ENCODE measurements at places on chromosomes 3 and 15. TPM values are rescaled to one million over a fixed set of nuclear protein-coding genes. Genes with fewer than 3 reads are reported as not detected.

CHRM5 gene
- total RNA-seq, result not detected

CRABP1 gene
- not detected for total RNA-seq

EXD1 gene
- not detected for total RNA-seq

KBTBD12 gene
- not detected for total RNA-seq

PPARG gene
- total RNA-seq, result 2.8 TPM

PYGO1 gene
- total RNA-seq, result not detected

CACNA2D2 gene
- total RNA-seq, result 0.56 TPM

CCR9 gene
- total RNA-seq, result 9.7 TPM

TMCO5A gene
- total RNA-seq, result not detected

DNA sequence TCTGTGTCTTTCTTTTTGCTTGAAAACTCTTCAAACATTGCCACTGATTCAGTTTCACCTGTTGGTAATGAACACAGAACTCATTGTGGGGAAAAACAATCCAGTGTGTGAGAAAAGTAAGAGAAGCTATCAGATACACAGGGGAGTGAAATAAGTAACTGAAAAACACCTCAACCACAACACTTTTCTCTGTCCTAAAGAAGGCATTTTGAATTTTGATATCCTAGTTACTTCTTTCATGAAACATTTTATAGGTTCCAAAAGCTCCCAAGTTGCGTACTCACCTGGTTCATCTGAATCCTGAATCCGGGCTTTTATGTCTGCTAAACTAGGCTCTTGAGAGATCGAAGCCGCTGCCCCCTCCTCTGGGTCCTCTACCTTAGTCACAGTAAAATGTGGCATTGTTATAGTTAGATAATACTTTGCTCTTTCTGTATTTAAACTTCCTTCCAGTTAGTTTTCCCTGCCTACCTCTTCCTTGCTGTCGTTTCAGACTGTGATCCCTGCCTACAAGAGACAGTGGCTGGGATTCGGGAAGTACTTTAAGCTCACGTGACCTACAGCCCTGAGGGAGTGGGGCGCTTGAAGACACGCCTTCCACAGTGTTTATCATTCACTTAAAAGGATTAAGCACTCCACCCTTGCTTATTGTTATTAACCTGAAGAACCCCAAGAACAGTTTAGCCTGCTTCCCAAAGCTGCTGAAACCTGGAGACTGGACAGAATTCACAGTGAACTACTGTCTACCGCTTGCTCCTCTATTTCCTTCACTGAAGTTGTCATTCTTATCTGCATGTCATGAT, 19.1 kb downstream of the SLC12A6 start:
- no peak for DNase-seq

- no peak for DNase-seq
Observed at GRCh38 chr3:124395162-124395561, 335.1 kb upstream of the UMPS start.

GRCh38 chr3:45272828-45273470, 46.9 kb upstream of the TMEM158 start:
- DNase-seq, result no peak

- no peak for DNase-seq
Observed at GRCh38 chr3:157436583-157437291, at the start of gene PTX3. TSS of gene PTX3 (plus strand) at chr3:157436850. CDS start at chr3:157436934, 84 bp downstream.

DNA sequence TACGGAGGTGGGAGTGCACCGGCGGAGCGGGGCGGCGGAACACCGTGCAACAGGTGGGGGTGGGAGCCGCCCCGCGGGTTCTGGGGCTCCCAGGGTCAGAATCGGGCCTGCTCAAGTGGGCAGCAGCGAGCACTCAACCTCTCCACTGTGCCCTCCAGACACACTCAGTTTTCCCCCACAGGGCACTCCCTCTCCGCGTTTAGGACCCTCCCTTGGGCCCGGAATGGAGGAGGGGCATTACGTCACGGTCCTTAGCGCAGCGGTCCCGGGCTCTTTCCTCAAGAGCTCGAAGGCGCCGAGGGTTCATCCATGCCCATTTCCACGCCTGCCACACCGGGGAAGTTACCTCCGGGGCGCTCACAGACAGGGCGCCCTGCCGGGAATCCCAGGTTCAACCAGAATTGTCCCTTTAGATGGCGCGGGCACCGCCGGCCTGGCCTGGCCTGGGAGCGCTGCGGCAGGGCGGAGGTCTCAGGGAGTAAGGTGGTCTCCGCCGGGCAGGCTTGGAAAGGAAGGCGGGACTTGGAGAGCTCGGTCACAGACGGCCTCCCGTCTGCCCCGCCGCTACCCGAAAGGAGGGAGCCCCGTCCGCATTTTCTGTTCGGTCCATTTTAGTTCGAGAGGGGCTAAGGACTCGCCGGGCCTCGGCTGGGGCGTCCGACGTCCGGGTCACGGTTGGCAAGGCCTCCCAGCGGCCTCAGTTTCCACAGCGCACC, 5.1 kb downstream of the RNU6-1 start:
- DNase-seq, result no peak

GRCh38 chr3:196336319-196337145, 1.7 kb downstream of the TM4SF19 start:
- DNase-seq, result no peak

GRCh38 chr3:117526470-117527079, 817.0 kb downstream of the TUSC7 start:
- no peak for DNase-seq

- DNase-seq, result no peak
Observed at GRCh38 chr15:87573534-87573933, 683.0 kb downstream of the NTRK3 start.

- no peak for DNase-seq
Observed at GRCh38 chr15:57312318-57313133, 63.8 kb upstream of the CGNL1 start.

- no peak for DNase-seq
Observed at GRCh38 chr3:172613845-172614244, 90.6 kb upstream of the TNFSF10 start.

- no peak for DNase-seq
Observed at GRCh38 chr15:67828969-67829646, 3.8 kb downstream of the SKOR1 start.
